ENCODE measurements at places on chromosomes 5 and 9. TPM values are rescaled to one million over a fixed set of nuclear protein-coding genes. Genes with fewer than 3 reads are reported as not detected.

The TPPP gene
- 8.8 TPM for polyA plus RNA-seq

The PCDHA3 gene
- polyA plus RNA-seq = 0.85 TPM

The PRR7 gene
- 1.7 TPM for polyA plus RNA-seq

The TMEM215 gene
- 0.06 TPM for polyA plus RNA-seq

The HEXB gene
- 283 TPM for polyA plus RNA-seq

The PIGO gene
- 25.5 TPM for polyA plus RNA-seq

The TAS2R1 gene
- not detected for polyA plus RNA-seq

DNA sequence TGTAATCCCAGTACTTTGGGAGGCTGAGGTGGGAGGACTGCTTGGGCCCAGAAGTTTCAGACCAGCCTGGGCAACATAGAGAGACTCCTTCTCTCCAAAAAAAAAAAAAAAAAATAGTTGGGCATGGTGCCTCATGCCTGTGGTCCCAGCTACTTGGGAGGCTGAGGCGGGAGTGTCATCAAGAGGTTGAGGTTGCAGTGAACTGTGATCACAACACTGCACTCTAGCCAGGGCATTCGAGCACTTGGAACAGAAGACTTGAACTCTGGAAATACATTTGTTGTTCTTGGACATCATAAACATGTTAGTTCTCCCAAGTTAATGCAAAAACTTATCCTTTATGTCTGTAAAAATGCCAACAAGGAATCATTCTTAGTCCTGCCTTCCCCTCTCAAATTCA is 29.6 kb downstream of the EHMT1 start:
- DNase-seq = no peak

DNA sequence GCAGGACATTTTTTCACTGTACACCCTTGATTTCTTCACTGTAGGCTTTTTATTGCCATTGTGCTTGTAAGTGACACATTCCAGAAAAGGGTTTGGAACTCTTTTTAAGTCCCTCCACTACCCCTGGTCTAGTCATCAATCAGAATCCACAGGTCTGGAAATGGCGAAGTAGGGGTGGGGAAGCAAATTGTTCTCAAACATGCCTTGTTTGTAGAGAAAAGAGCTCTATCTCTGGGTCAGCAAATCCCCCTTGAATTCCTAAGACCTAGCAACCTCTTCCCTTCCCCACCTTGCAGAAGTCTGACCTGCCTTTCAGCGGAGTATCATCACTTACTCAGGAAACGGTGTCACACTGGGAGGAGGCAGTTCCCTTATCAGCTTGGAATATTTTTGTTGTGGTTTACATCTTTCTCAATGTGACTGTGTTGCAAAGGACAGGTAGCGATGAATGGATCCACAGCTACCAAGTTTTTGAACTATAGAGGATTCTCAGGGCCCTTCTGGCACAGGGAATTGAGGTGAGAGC is 3.2 kb downstream of the SH3RF2 start:
- DNase-seq = no peak

GRCh38 chr9:137614631-137615386 is 4.0 kb upstream of the EHMT1 start:
- no peak for DNase-seq

- no peak for DNase-seq
Measured at GRCh38 chr5:87151547-87151946, 116.1 kb upstream of the RASA1 start.

- DNase-seq = no peak
Measured at GRCh38 chr9:114389612-114390368, 2.0 kb upstream of the AKNA start.

DNA sequence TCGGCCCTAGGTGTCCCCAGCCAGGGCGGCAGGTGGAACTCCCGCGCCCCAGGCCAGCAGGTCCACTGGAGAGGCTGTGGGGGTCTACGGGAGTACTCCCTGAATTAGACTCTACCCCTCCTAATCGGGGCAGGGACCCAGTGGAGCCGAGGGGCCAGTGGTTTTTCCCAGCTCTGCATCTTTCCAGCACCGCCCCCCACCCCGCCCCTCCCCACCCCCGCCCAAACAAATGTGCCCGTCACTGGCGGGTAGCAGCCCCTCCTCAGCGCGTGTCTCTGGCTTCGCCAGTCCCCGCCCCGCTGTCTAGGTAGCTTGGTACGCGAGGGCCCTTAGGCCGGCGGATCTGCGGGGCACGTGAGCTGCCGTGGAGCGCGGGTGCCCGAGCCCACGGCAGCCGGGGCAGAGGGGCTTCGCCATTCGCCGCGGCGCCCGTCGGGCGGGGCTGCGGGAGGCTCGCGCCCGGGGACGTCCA is 7.0 kb downstream of the UNC5A start:
- no peak for DNase-seq

DNA sequence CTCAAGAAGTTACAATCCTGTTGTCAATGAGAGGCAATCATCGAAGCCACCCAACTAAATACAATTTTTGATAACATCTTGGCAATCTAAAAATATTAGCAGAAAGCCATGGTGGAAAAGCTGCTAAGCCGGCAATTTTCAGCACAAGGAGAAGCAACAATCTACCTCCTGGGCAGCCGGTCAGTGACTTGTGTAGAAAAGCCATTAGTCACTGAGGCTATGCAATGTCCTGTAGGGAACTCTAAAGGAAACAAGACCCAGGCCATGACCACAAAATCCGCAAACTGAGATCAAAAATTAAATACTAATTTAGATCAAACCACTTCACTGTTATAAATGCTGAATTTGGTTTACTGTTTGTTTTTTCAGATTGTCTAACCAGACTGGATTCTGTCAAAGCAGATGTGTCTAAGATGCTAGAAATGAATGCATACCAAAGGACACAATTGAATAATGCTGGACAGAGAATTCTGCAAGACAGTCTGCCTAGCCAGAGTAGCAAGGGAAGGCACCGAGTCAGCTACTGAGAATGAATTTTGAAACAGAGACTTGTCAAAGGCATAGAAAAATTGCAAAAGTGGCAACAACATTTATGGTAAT is 384.8 kb downstream of the PRELID2 start:
- no peak for DNase-seq

DNA sequence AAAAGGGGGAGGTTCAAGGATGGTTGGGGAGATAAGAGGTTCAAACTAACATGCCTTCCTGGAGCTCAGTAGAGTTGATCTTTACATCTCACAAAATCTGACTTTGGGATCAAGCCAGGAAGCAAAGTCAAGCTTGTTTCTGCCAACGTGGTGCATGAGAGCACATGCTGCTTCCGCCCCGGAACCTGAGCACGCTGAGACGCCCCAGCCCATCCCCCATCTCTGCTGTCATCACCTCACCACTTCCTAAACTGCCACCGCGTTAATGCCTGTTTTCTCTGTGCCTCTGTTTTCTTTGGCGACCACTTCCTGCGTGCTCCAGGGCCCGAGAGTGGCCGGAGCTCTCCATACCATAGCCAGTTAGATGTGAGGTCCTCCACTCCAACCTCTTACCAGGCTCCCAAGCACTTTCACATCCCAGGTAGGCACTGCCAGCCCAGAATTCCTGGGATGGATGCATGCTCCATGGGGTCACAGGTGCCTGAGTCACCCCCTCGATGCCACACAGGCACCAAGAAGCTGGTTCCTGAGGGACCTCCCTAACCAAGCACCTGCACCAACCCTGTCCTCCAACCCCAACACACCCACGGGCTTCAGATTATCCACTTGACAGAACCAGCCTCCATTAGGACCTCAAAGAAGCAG is 31.2 kb upstream of the AFAP1L1 start:
- DNase-seq = no peak

DNA sequence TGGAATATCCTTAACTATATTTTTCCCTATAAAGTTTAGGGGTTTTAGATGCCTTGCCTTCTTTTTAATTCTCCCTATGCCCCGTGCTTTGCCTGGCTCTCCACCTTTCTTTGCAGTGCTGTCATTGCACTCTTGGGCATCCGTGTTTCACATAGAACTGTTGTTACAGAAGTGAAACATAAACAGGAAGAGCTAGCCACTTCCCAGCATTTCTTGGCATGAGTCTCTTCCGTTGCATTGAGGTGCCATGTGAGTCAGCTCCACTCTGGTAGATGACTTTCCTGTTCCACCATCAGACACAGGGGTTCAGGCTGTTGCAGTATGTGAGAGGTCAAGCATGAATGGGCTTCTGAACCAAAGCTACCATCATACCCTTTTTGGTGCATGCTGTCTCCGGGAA is 73.4 kb downstream of the ANGPTL2 start:
- DNase-seq = no peak

- no peak for DNase-seq
Measured at GRCh38 chr5:171776770-171777759, 8.6 kb upstream of the SMIM23 start.

- peak; percentile 58 for DNase-seq
Measured at GRCh38 chr9:21995666-21996398, 1.2 kb downstream of the CDKN2B-AS1 start.

DNA sequence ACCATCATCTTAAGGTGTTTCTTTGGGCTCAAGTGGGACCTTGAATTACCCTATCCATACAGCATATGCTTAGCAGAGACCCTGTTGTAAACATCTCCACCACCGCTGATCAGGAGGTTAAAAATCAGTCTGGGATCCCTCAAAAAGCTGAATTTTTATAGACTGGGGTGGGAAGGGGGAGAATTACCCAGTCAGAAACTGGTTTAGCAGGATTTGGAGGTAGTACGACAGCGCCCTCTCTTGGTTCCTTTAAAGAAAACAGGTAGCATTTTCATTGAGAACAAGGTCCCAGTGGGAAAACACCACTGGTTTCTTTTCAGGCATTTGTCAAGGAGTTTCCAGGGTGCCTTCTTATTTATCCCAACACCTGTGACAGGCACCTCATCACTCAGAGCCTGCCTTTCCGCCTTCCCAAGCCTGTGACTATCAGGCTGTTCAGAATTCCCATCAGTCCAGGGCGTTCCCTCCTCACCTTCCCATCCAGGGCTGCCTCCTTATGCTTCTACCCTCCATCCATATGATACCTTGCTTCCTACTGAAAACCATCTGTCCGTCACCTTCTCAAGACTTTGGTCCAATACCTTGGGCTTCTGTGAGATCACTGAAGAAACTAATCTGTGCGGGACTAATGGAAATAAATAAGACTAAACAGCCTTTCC is 203.8 kb upstream of the RAI14 start:
- DNase-seq = no peak

GRCh38 chr9:5869315-5870019 is 21.2 kb upstream of the MLANA start:
- DNase-seq = no peak

DNA sequence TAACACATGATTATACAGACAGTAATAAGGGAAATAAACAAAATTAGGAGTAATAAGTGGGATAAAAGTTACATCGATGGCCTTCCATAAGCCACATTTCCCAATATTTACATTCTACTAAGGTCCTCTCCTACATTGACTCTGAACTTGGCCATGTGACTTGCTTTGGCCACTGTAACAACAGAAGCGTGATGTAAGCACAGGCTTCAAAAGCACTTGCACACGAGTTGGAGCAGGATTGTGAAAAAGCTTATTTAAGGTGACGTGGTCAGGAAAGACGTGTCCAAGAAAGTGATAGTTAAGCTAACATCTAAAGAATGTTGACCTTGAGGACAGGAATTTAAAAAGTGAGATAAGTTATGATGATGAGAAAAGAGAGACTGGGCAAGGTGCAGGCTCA is 9.8 kb upstream of the CEMIP2 start:
- no peak for DNase-seq

- DNase-seq = no peak
Measured at GRCh38 chr5:10505517-10506095, 58.3 kb upstream of the ANKRD33B start.

DNA sequence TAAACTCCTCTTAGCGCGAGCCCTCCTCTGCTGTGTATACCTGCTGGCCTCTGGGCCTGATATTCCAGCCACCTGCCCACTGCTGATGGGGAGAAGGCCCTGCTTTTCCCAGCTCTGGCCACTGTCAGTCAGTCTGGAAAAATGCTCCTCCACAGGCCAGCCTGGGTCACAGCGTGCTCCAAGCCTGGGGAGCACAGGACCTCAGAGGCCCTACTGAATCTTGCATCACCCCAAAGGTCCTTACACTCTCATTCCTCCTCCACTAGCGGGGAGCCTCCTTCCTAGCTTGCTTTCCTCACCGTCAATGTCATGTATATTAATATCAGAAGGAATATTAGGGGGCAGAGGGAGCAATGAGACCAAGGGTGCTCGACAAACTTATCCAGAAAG is 73.7 kb downstream of the SHB start:
- no peak for DNase-seq

- DNase-seq = no peak
Measured at GRCh38 chr5:114999176-114999575, 170.5 kb downstream of the TRIM36 start.

DNA sequence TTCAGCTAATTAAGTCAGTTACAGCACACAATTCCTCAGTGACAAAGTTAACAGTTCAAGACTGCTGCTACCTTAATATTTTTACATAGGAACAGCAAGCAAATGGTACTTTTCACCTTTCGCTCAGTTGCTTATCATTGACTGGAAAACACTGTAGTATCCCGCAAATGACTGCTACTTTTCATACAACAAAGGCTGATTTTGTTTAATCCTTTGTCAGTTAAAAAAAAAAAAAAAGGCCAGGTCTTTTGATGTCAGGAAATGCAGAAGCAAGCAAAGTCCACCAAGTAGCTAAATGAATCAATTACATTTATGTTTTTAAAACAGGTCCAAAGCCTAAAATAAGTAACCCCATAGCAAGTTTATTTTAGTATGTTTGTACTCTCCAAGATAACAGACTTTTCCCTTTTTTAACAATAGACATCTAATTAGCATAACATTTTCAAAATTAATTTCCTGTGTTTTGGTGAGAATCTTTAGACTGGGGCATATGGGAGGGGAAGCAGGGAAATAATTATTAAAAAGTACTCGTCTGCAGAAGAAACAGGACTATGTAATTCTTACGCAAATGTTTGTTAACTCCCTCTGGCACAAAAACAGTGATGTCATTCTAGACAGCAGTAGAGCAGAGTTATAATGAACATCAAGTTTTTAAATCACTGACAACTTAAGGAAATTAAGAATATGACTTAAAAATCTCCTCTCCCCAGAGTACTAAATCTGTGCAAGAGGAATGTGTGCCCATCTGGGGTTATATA is 9.6 kb downstream of the PFDN1 start:
- DNase-seq = no peak

DNA sequence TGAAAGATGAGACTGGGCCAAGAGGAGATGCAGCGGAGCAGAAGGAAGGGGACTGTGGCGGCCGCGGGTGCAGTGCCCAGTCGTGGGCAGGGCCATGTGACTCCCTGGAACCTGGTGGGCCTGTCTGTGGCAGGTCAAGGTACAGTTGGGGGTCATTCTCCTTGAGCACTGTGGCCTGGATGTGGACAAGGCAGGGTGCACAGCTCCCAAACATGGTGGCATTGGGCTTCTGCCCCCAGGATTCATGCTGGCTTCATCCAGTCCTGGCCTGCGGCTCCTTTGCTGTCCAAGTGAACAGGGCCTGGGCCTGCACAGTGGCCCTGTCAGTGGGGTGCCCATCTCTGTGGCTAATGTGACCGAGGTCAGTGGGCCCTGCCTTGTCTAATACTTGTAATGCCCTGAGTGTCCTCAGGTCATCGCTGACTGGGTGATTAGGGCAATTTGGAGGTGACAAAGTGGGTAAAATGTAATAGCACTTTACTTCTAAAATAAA is 39.9 kb downstream of the CEP72 start:
- no peak for DNase-seq

GRCh38 chr9:8030095-8030494 is 230.5 kb upstream of the DMAC1 start:
- DNase-seq = no peak

Measured in large intestine (tissue), 12 donors.